Esophagus squamous epithelium (tissue), 5 donors: ENCODE measurements at places on chromosomes 1 and 21. TPM values are rescaled to one million over a fixed set of nuclear protein-coding genes. Genes with fewer than 3 reads are reported as not detected.

- H3K4me1 ChIP-seq = no peaks in the 10 kb centered on the region
- H3K27ac ChIP-seq = no peak overlapping the region
- H3K4me3 ChIP-seq = no peak overlapping the region
- H3K27me3 ChIP-seq = no peaks in the 10 kb centered on the region
Observed at GRCh38 chr1:173532237-173532636, 55.1 kb downstream of the PRDX6 start.

DNA sequence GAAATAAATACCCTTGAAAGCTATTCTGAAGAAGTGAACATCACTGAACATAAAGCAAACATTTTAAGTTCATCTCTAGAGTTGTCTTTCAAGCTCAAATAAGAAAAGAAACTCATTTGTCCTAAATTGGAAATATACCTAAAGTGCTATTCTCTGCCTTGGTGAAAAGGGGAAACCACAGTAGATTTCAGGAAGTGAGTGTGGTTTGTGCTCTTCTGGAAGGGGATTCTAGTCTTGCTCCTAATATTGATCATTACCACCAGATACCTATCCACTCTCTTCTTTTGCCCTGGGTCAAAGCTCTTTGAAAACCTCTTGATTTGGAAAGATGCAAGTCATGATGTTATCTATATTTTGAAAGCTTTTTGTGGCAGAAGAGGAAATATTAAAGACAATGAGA is 798.1 kb downstream of the ADGRL2 start:
- no peak for DNase-seq
- H3K4me1 ChIP-seq = no peaks in the 10 kb centered on the region
- H3K36me3 ChIP-seq = no peaks in the 10 kb centered on the region
- H3K27me3 ChIP-seq = no peaks in the 10 kb centered on the region
- H3K27ac ChIP-seq = no peak overlapping the region

The MSH4 gene
- 0.35 TPM for total RNA-seq

DNA sequence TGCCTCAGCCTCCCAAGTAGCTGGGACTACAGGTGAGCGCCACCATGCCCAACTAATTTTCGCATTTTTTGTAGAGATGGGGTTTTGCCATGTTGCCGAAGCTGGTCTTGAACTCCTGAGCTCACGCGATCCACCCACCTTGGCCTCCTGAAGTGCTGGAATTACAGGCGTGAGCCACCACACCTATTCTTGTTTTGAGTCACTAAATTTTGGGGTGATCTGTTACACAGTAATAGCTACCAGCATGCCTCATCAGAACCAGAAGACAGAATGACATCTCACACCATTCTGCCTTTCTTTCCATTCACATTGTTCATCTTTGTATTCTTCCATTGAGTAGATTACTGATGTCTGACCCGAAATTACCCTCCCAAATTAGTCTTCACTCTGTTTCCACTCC is 9.1 kb downstream of the RHBDL2 start:
- no peaks in the 10 kb centered on the region for H3K4me1 ChIP-seq
- peaks cover 13% of the 10 kb centered on the region for H3K36me3 ChIP-seq
- H3K4me3 ChIP-seq = no peak overlapping the region
- no peaks in the 10 kb centered on the region for H3K27me3 ChIP-seq
- DNase-seq = no peak
- no peak overlapping the region for H3K27ac ChIP-seq

DNA sequence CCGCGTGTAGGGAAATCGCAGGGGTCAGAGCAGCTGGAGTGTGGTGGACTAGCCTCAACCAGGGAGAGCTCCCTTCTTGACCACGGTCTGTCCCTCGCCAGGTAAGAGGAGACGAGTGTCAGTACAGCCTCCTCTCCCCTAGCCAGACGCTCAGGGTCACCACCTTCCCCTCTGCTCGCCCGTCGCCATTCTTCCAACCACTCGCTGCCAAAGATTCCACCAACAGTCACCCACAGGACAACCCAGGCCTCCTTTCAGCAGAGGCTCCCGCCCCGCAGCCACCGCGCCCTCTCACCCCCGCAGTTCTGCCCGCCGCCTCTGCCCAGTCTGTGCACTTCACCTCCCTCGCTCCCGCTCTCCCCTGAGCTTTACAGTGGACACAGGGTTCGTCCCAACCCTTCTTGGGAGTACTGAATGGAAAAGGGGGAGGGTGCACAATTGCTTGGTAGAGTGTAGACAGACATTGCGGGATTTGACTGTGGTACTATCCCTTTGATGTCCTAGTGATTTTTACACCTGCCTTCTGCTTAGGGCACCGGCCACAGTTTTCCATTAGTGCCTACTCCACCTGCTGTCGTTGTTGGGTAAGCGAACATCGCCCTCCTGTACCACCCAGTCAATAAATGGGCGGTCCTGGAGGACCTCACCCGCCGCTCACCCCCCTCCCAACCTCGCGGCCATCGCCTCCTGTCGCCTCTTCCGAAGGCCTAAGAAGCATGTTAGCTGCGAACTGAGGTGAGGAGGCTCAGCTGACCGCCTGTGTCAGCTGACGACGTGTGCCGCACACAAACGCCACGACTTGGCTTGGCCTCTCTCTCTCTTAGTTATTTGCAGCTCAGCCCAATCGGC is 9.2 kb upstream of the NBPF11 start:
- H3K4me1 ChIP-seq = peaks cover 6% of the 10 kb centered on the region
- no peaks in the 10 kb centered on the region for H3K36me3 ChIP-seq
- no peak for DNase-seq
- no peak overlapping the region for H3K27ac ChIP-seq
- no peaks in the 10 kb centered on the region for H3K27me3 ChIP-seq

DNA sequence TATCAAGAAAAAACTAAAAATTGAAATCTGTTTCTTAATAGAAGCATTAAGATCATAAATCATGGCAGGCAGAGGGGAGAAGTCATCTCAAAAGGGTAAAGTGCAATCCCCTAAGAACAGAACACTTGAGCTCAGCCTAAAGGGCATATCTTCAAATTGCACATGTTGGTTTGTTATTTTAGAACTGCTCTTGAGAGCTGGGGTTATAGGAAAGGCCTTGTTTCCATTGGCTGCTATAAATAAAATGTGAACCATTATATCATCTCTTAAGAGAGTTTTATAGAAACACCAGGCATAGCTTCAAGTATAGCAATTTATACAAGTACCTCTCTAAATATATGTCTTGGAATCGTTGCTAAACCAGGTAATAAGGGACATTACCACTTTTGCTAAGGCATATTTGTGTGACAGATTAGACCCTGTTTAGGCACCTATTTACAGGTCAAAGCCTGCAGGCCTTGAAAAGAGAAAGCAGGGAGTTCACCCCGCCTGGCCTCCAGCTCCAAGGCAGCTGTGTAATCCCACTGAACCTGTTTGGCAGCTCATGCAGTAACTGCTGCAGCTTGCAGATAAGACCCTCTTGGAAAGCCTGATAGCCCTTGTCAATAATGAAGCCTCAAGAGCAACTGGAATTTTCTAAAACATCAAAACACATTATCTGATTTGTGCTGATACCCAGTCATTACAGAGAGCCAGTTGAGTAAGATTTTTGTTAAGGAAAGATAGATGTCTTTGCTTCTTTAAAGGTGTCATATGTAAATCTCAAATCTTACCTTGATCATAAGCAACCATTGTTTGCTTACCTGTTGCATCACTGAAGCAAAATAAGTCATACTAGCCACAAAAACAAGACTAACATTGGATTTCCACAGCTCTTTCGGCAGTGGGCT is 24.2 kb upstream of the SYDE2 start:
- H3K27ac ChIP-seq = peak overlapping the region; percentile 10
- no peaks in the 10 kb centered on the region for H3K27me3 ChIP-seq
- no peaks in the 10 kb centered on the region for H3K36me3 ChIP-seq
- DNase-seq = no peak
- no peak overlapping the region for H3K4me3 ChIP-seq
- peaks cover 23% of the 10 kb centered on the region for H3K4me1 ChIP-seq

- peaks cover 25% of the 10 kb centered on the region for H3K4me1 ChIP-seq
- H3K27ac ChIP-seq = no peak overlapping the region
- H3K4me3 ChIP-seq = no peak overlapping the region
- peaks cover 41% of the 10 kb centered on the region for H3K36me3 ChIP-seq
- DNase-seq = no peak
- no peaks in the 10 kb centered on the region for H3K27me3 ChIP-seq
Observed at GRCh38 chr1:11078631-11079030, 18.8 kb upstream of the SRM start.

GRCh38 chr1:56073614-56074006 is 505.8 kb downstream of the PLPP3 start:
- no peaks in the 10 kb centered on the region for H3K36me3 ChIP-seq
- peaks cover 3% of the 10 kb centered on the region for H3K4me1 ChIP-seq

The RFX5 gene
- 59.6 TPM for total RNA-seq

DNA sequence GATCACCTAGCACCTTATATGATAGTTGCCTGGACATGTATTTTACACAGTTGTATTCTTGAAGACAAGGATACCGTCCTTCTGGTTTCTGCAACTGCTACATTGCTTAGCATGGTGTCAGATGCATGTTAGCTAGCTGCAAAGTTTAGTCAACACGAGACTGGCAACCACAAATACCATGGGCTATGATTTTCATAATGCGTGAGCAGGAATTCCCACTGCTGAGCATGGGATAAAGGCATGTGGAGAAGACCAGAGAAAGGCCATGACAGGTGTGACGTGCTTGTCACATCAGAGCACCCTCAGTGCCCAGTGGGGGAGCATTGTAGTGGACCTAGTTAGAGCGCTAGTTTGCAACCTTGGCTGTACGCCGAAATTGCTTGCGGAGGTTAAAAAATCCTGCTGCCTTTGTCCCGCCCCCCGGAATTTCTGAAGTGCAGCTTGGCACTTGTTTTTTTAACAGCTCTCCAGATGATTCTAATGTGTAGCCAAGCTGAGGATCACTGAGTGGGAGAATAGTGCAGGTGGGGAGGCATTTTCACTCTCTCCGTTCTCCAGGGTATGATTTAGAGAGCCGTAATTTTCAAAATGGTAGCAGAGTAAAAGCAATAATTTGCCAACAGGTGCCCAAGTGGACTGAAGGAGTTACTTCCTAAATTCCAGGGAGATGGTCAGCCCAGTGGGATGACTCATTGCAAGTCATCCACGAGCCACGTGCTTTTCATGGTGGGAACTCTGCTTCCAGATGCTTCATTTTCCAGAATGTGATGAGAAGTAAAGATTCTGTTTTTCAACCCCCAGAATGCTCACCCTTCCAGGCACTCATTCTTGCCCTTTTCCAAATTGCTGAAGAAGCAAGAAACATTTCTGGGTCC is 81.0 kb downstream of the CNIH3 start:
- H3K4me1 ChIP-seq = no peaks in the 10 kb centered on the region
- no peak overlapping the region for H3K27ac ChIP-seq
- no peaks in the 10 kb centered on the region for H3K36me3 ChIP-seq
- no peak for DNase-seq

GRCh38 chr21:44011579-44012473 is at the start of gene TRAPPC10:
Gene TRAPPC10 (plus strand): TSS chr21:44012309. CDS start chr21:44012494, 185 bp downstream.
- peaks cover 23% of the 10 kb centered on the region for H3K4me1 ChIP-seq
- H3K4me3 ChIP-seq = peak within 1 kb of the TSS; percentile 81
- no peaks in the 10 kb centered on the region for H3K27me3 ChIP-seq
- H3K27ac ChIP-seq = peak within 1 kb of the TSS; percentile 90
- peak; percentile 30 for DNase-seq

GRCh38 chr1:89855413-89856123 is 34.7 kb downstream of the LRRC8D start:
- H3K4me1 ChIP-seq = peaks cover 15% of the 10 kb centered on the region
- no peak overlapping the region for H3K27ac ChIP-seq
- H3K4me3 ChIP-seq = no peak overlapping the region
- H3K27me3 ChIP-seq = no peaks in the 10 kb centered on the region

DNA sequence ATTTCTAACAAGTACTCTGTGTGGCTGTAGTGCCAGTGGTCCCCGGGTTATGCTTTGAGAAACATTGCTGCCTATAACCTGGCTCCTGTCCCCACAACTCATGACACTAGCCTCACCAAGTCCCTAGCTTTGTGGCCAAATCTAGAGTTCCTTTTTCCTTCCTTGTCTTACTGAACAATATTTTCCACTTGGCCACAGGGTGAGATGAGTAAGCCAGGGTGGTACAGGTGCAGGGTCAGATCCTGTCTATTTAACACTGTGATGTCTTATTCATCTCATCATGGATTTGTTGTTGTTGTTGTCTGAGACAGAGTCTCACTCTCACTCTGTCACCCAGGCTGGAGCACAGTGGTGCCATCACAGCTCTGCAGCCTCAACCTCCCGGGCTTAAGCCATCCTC is 18.6 kb downstream of the ARMH1 start:
- peaks cover 73% of the 10 kb centered on the region for H3K27me3 ChIP-seq
- H3K4me1 ChIP-seq = no peaks in the 10 kb centered on the region
- no peaks in the 10 kb centered on the region for H3K36me3 ChIP-seq
- no peak for DNase-seq
- H3K4me3 ChIP-seq = no peak overlapping the region
- H3K27ac ChIP-seq = no peak overlapping the region

GRCh38 chr1:89608984-89609725 is 23.8 kb upstream of the LRRC8C start:
- H3K27ac ChIP-seq = no peak overlapping the region
- H3K36me3 ChIP-seq = no peaks in the 10 kb centered on the region
- DNase-seq = no peak
- H3K4me3 ChIP-seq = no peak overlapping the region
- H3K27me3 ChIP-seq = no peaks in the 10 kb centered on the region

DNA sequence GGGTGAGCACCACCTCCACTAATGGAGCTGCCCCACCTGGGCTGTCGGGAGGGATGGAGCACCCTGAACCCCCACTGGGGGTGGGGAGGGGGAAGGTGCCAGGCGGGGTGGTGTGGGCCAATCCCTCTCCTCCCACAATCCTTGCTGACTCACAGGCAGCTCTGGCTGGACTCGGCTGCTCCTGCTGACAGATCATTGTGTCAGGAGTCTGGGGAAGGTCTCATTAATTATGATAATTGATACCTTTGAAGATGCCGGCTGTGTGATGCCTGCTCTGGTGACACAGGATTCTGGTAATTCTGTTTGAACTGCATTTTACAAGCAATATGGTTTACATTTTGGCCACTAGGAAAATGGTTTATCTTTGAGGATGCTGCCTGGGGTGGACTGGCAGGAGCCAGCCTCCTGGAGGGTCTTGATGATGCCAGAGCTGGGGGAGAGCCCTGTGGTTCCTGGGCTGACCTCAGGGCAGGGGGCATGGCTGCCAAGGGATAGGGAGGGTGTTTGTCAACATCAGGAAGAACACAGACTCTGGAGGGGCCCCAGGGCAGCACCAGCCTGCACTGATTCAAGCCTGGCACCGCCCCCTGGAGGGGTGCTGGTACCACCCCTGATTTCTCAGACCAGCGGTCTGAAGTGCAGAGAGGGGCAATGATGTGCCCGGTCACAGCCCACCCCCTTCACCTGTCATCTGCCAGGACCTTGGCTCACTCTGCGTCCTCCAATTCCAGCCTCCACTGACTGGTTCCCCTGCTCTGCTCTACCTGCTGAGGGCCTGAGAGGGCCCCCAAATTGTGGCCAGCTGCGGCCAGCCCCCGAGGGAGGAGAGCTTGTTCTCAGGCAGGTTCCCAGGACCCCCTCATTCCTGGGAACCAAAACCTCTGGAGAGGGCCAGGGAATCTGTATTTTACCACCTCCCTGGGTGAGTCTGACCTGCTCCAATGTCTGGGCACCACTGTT is 338.8 kb downstream of the MATN1 start:
- no peak for DNase-seq
- H3K36me3 ChIP-seq = no peaks in the 10 kb centered on the region
- H3K4me1 ChIP-seq = peaks cover 6% of the 10 kb centered on the region
